Hepatic stellate cell (primary cell): ENCODE measurements at places on chromosomes 1 and 21.

DNA sequence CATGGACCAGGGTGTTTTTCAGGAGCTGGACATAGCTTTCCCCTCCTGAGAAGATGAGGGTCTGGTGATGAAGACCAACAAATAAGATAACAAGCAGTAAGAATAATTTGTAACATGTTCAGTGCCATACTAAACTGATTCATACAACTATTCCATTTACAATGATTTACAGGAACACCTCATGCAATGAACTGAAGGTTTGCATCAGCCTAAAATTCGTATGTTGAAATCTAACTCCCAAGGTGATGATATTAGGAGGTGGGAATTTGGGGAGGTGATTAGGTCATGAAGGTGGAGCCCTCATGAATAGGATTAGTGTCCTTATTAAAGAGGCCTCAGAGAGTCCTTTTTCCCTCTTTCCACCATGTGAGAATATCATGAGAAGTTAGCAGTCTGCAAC is 15.9 kb upstream of the NIBAN1 start:
- no peak for DNase-seq

DNA sequence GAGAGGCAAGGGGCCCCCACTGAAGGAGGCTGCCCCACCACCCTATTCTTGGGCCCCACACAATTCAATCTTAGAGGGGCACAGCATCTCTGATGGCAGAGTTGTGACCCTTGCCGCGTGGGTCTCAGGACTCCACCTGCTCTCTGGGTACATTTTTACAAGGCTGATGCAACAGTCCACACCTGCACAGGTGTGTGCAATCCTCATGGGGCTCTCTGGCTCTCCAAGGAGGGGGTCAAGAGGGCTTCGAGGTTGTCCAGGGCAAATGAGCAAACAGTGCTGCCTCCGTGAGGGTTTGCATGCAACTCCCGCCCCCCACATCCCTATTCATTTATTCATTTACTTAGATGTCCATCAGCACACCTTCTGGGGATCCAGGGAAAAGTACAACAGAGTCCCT is 81.6 kb upstream of the IFFO2 start:
- no peak for DNase-seq

DNA sequence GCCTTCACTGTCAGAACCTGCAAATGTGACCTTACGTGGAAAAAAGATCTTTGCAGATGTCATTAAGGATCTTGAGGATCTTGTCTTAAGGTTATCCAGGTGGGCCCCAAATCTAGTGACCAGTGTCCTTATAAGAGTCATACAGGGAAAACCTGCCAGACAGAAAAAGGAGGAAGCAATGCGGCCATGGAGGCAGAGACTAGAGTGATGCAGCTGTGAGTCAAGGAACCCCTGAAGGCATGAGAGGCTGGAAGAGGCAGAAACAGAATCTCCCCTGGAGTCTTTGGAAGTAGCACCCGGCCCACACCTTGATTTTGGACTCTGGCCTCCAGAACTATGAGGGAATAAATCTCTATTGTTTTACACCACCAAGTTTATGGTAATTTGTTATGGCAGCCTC is 36.5 kb upstream of the DNASE2B start:
- DNase-seq = no peak

GRCh38 chr1:207925210-207925609 is 14.3 kb upstream of the CD34 start:
- no peak for DNase-seq

DNA sequence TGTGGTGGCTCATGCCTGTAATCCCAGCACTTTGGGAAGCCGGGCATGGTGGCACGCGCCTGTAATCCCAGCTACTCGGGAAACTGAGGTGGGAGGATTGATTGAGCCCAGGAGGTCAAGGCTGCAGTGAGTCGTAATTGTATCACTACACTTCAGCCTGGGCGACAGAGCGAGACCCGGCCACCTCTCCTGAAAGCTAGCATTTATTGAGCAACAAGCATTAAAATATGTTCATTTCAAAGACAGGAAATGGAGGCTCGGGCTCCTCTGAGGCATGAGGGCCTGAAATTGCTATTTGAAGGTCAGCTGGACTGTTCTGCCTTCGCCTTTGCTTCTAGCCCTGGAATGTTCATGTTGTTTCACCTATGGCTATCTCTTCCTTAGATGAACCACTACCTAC is 34.5 kb downstream of the SPATA21 start:
- no peak for DNase-seq
